ENCODE measurements at places on chromosomes 3 and 15. TPM values are rescaled to one million over a fixed set of nuclear protein-coding genes. Genes with fewer than 3 reads are reported as not detected.

GRCh38 chr3:27560484-27561056, 76.4 kb upstream of the SLC4A7 start:
- H3K27me3 ChIP-seq = peaks cover 3% of the 10 kb centered on the region
- DNase-seq = no peak
- no peak overlapping the region for H3K27ac ChIP-seq
- no peaks in the 10 kb centered on the region for H3K36me3 ChIP-seq
- no peaks in the 10 kb centered on the region for H3K4me1 ChIP-seq

- DNase-seq = no peak
- no peaks in the 10 kb centered on the region for H3K36me3 ChIP-seq
- H3K4me1 ChIP-seq = no peaks in the 10 kb centered on the region
- H3K27me3 ChIP-seq = peaks cover 1% of the 10 kb centered on the region
- no peak overlapping the region for H3K4me3 ChIP-seq
Measured at GRCh38 chr15:77527831-77528231, 104.9 kb downstream of the LINGO1 start.

Gene NR2E3
- not detected for polyA plus RNA-seq

DNA sequence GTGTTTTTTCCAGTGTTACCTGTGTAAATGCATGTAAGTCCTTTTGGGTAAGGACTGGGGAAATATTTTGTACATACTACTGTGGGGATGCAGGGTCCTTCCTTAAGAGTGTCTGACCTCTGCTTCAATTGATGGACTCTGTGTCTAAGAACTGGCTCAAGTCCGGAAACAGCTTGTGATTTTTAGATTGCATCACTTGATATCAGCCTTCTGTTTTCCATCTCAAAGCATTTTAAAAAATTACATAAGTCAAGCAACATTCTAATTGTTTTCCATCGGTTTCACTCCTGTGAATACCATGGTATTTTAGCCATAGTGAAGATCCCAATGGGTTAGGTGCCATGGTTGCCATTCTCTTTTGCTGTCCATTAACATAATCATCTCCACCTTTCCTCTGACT, 597.6 kb downstream of the SQOR start:
- no peak for DNase-seq
- H3K27me3 ChIP-seq = no peaks in the 10 kb centered on the region
- H3K36me3 ChIP-seq = no peaks in the 10 kb centered on the region

DNA sequence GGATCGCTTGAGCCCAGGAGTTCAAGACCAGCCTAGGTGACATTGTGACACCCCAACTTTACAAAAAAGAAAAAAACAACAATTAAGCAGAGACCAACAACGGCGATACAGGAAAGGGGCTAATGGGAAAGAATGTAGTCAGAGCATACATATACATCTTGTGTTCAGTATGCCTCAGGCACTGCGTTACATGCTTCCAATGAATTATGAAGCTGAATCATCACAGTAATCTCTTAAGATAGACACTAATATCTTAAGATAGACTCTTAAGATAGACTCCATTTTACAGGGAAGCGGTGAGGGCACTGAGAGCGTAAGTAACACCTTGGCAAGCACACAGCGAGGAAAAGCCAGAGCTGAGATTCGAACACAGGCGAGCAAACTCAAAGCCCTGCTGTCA, 6.1 kb upstream of the LDHAL6B start:
- DNase-seq = no peak
- no peak overlapping the region for H3K4me3 ChIP-seq
- H3K27me3 ChIP-seq = peaks cover 2% of the 10 kb centered on the region
- no peak overlapping the region for H3K27ac ChIP-seq
- H3K36me3 ChIP-seq = no peaks in the 10 kb centered on the region

DNA sequence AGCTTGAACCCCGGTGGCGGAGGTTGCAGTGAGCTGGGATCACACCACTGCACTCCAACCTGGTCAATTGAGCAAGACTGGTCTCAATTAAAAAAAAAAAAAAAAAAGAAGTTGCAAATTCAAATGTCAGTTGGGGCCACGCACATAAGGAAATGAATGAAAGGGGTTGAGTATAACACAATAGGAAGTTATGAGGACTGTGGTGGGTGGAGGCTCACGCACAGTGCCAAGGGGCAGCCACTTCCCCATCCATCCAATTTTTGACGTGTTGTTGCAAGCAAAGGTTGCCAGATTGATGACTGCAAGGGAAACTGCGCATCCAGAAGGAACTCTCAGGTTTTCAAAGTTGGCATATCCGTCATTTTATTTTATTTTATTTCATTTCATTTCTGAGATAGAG, 532.2 kb downstream of the NTRK3 start:
- H3K4me3 ChIP-seq = no peak overlapping the region
- no peaks in the 10 kb centered on the region for H3K4me1 ChIP-seq
- no peaks in the 10 kb centered on the region for H3K27me3 ChIP-seq
- no peak for DNase-seq
- no peak overlapping the region for H3K27ac ChIP-seq

GRCh38 chr3:53250453-53250852, 5.4 kb downstream of the TKT start:
- no peaks in the 10 kb centered on the region for H3K27me3 ChIP-seq
- no peak for DNase-seq
- peaks cover 51% of the 10 kb centered on the region for H3K4me1 ChIP-seq
- no peak overlapping the region for H3K27ac ChIP-seq

- H3K4me1 ChIP-seq = peaks cover 3% of the 10 kb centered on the region
- H3K4me3 ChIP-seq = no peak overlapping the region
- no peak for DNase-seq
- H3K36me3 ChIP-seq = no peaks in the 10 kb centered on the region
- no peak overlapping the region for H3K27ac ChIP-seq
Measured at GRCh38 chr15:65084500-65085206, 8.1 kb downstream of the KBTBD13 start.

DNA sequence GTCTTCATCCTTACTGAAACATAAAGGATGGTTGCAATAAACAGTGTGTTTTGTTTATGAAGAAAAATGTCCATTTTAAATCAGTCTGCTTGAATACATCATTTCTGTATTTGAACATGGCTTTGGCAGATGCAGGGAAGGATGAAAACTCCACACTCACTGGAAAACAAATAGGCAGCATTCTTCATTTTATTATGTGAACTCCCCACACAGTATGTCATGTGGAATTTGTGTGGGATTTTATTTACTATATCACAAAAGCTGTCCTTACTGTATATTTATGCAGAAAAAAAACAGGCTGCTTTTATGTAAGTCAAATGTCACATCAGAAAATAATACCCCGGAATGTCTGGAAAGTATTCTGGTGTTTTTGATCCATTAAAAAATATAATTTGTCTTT, 44.1 kb upstream of the TJP1 start:
- H3K36me3 ChIP-seq = no peaks in the 10 kb centered on the region
- no peak overlapping the region for H3K4me3 ChIP-seq
- DNase-seq = no peak
- no peak overlapping the region for H3K27ac ChIP-seq
- no peaks in the 10 kb centered on the region for H3K4me1 ChIP-seq

Gene ITGA11
- not detected for polyA plus RNA-seq

- H3K27ac ChIP-seq = no peak overlapping the region
- DNase-seq = no peak
- no peaks in the 10 kb centered on the region for H3K36me3 ChIP-seq
- no peak overlapping the region for H3K4me3 ChIP-seq
- no peaks in the 10 kb centered on the region for H3K27me3 ChIP-seq
- no peaks in the 10 kb centered on the region for H3K4me1 ChIP-seq
Measured at GRCh38 chr3:37691213-37691830, 170.4 kb upstream of the CTDSPL start.

Gene GOLGA8M
- polyA plus RNA-seq = 0.76 TPM

Gene C3orf22
- polyA plus RNA-seq = not detected
